Vagina (tissue), 2 donors: ENCODE measurements at places on chromosomes 16 and 17. TPM values are rescaled to one million over a fixed set of nuclear protein-coding genes. Genes with fewer than 3 reads are reported as not detected.

DNA sequence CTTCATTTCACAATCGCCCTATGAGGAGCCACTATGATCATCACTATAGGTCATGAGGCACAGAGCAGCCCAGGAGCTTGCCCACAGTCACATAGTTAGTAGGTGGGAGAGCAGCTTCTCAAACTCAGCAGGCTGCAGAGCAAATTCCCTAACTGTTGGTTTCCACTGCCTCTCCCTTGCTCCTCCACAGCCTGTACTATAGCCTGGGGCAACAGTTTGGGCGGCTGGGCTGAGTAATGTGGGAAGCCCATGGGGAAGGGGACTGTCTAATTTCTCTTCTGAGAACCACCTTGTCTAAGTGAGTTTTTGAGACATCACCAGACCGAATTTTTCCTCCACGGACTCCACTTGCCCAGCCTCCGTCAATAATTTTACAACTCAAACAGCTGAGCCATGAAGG is 73.4 kb upstream of the GPR139 start:
- DNase-seq: no peak

Gene PPL
- total RNA-seq: 391 TPM

Gene IRX5
- 11.0 TPM for total RNA-seq

- DNase-seq: no peak
Observed at GRCh38 chr17:3985846-3986245, 21.6 kb upstream of the ATP2A3 start.

Gene APOH
- total RNA-seq: not detected

Gene OTOP3
- total RNA-seq: 0.74 TPM

DNA sequence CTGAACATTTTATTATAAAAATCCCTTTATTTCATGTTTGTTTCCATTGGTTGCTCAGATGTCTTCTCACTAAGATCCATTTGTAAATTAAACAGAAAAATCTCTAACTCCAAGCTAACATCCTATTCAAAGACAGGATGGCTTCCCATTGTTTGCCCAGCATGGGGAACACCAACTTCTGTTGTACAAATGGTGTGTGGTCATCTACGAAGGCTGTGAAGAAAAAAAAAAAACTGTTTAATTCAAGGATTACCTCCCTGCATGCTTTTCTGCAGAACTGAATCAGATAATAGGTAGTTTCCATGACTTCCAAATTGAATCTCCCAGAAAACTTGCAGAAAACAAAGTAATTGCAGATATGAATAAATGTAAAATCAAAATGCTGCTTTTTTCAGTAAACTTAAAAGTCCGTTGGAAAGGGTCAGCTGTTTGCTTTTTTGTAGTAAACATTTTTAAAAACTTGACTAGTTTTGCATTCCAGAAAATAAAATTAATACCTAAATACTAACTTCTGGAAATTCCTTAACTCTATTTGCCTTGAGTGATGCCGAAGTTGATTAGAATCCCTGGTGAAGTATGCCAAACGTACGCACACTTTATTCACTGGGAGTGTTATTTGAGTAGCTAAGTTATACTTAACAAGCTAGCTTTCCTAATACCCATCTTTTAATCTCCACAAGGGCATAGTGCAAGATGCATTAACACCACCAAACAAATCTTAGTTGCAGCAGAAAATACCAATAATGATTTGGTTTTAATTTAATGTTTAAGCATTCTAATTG is 7.7 kb downstream of the SALL1 start:
- DNase-seq: no peak

GRCh38 chr16:11333010-11333409 is 12.2 kb upstream of the RMI2 start:
- no peak for DNase-seq

Gene GRAP
- 5.2 TPM for total RNA-seq

- no peak for DNase-seq
Observed at GRCh38 chr16:82732461-82732860, 105.7 kb downstream of the CDH13 start.

DNA sequence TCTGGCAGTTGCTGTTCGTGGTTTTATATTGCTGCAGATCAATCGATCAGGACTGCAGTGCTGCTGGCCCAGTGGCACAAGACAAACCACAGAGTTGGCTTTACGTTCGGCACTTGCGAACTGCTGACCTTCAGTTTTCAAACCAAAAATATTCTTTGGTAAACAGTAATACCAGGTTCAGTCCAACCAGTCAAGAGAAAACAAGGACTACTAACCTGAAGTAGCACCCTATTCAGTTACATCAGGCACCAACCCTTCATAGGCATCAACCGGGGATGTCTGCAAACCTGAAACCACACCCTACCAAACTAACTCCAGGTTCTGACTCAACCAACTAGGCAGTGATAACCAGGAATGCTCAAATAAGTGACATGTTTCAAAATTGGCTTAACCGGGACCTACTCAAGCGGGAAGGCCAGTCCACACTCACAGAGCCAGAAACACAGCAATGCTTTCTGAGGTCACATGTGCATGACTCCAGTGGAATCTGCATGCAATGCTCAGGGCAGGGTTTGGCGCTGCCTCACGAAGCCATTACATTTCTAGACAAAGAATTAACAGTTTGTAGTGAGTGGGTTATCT is 91.1 kb downstream of the SMG6 start:
- no peak for DNase-seq

Gene OTOA
- total RNA-seq: not detected

GRCh38 chr16:64440005-64440404 is 681.9 kb downstream of the CDH11 start:
- DNase-seq: no peak

- no peak for DNase-seq
Observed at GRCh38 chr16:9311303-9311954, 220.0 kb downstream of the HAPSTR1 start.

DNA sequence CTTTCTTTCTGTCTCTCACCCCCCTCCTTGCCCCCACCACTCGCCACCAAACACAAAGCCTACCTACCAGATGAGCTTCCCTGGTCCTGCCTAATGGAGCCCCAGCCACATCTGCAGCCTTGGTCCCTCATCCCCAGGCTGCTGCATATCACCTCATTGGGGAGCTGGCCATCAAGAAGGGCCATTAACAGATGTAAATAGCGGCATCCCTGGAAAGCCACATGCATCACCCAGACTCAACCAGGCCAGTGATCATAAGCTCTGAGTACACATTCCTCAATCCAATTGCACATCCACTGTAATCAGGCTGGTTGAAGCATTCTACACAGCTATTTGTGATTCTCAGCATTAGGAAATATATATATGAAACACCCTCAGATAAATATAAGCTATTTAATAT is 211.7 kb upstream of the C17orf78 start:
- no peak for DNase-seq

DNA sequence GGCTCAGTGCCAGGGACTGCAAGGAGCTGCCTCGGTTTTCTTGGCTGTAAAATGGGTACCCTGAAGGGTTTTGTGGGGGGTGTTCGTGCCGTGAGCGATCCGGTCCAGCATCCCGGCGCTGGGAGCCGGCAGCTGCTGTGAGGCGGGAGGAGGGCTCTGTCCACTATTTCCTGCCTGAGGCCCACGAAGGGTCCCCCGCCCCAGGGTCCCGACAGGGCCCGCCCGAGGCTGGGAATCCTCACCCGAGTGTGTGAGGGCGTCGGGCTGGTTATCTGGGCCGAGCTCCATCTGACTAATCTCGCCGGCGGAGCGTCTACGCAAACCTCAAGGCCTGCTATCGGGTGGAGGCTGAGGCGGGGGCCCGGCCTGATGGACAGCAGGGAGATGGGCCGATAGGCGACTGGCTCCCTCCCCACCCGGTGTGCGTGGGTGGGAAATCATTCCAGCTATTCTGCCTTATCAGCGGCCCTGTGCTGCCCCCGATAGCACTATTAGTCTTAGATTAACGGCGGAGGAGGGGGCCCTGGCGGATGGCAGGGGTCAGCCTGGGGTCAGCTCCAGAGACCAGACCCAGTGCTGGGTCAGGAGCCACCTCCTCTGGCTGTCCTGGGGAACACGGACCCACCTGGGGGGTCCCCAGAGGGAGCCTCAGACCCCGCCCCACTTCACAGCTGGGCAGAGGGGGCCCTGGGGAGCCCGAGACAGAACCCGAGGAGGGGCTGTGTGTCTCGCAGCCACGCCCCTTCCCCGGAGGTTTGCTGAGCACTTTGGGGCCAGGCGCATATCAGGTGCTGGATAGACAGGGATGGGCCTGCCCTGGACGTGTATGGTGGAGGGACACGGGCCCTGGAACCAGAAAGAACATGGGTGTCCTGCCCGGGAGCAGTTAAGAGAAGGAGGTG is 44.7 kb downstream of the ZFPM1 start:
- DNase-seq: no peak

DNA sequence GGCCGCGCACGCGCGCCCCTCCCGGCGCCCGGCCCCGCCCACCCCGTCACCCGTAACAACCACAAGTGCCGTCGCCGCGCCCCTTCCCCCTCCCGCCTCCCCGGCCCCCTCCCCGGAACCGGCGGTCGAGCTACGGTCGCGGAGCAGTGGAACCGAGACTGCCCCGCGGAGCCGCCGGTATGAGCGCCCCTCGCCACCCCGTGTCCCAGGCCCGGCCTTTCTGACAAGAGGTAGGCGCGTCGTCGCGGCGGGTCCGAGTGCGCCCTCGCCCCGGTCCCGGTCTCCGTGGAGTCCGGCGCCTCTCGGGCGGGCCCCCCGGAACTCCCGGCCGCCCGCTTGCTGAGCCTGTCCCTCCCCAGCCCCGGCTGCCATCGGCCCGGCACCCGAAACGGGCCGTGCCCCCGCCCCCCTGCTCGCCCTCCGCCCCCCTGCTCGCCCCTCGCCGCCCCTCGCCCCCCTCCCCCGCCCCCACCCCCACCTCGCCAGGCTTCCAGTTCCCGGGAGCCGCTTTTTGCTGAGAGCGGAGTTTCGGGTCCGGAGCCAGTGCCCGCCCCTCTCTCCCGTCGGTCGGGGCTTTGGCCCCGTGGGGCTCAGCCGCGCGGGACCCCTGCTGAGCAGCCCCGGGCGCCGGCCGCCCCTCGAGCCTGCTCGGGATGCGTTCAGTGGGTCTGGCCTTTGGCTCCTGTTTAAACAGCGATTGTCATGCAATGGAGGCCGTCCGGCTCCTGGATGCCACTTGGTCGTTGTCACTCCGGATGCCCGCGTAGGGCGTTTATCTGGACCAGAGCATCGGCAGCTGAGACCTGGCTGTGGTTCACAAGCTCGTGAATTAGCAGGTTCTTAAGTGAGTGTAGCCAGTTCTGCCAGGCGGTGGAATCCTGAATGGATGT is at the start of gene SEC14L1:
TSS of gene SEC14L1 (plus strand) at position 92 of the 890 bp plus-strand sequence. CDS start 2,628 bp downstream, outside the sequence.
- no peak for DNase-seq
